ENCODE measurements at places on chromosomes 5 and 9.
A peak's percentile ranks its signal among the peaks of the same experiment; 100 is the strongest.

GRCh38 chr5:166068547-166069335, 2222.7 kb upstream of the WWC1 start:
- no peak for DNase-seq

DNA sequence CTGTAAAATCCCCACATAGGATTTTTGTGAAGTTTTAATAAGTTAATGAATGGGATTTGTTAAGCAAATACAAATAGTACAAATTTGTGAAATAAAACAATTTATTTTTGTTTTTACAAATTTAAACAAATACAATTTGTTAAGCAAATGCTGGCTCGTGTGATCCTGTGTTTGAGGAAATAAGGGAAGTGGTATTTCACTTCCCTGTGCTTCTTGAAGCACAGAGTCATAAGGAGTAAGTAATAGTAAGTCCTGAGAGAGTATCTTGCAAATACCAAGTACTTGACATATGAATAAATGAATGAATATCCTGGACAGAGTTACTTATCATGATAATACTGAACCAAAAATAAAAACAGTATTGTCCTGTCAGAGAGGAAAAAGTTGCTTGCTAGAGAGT, 9.1 kb downstream of the SMIM3 start:
- no peak for DNase-seq

DNA sequence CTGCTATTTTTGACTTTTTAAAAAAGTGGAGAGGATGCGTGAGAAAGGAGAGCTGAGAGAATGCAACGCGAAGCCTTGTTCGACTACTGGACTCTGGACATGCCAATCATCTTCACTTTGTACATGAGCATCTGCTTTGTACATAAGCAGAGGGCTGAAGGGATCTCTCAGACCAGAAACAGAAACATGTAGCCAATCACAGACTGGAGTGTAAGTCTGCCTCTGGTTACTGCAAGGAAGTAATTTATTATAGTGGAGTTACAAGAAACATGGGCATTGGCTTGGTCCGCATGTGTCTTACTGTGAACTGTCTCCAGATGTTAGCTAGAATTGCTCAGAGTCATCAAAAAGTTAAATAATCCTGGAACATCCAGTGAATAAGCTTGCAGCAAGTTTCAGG, 190.0 kb upstream of the GRAMD2B start:
- no peak for DNase-seq

DNA sequence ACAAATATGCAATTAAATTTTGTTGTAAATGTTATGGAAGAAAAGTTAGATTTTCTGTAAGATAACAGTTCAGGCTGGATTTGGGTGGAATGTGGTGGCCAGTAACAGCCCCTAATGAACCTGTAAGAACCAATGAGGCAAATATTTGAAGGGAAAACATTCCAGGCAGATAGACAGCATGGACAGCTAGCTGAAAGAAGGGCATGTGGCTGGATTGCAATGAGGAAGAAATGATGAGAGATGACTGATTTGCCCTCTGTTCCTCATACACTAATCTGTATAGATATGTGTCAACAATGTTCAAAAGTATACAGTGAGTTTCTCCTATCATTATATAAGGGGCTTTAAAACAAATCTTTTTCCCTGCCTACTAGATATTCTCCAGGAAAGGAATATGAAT, 58.8 kb downstream of the MAN2A1 start:
- DNase-seq = no peak

- DNase-seq = no peak
Observed at GRCh38 chr5:135813758-135814157, 20.7 kb upstream of the SLC25A48 start.

- DNase-seq = no peak
Observed at GRCh38 chr5:15243301-15244020, 256.5 kb upstream of the FBXL7 start.

DNA sequence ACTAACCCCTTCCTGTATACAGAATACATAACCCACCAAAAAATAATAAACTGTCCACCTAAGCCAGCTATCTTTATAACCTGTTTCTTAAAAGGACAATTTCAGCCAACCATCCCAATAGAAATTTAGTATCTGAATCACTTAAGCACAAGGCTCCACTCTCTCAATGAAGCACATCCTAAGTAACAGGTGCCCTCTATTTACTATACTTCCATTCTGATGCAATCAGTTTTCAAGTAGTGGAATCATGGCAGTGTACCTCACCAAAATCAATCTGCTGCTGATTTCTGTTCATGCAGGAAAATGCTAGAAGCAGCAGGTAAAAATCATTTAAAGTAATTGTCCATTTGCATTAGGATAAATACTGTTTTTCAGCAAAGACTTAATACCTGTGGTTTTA, 4.8 kb downstream of the MTX3 start:
- DNase-seq = no peak

- no peak for DNase-seq
Observed at GRCh38 chr9:80440724-80441123, 869.0 kb downstream of the TLE4 start.

- no peak for DNase-seq
Observed at GRCh38 chr9:95147452-95148207, 169.9 kb downstream of the FANCC start.

- no peak for DNase-seq
Observed at GRCh38 chr9:127567035-127567729, 44.9 kb upstream of the STXBP1 start.

DNA sequence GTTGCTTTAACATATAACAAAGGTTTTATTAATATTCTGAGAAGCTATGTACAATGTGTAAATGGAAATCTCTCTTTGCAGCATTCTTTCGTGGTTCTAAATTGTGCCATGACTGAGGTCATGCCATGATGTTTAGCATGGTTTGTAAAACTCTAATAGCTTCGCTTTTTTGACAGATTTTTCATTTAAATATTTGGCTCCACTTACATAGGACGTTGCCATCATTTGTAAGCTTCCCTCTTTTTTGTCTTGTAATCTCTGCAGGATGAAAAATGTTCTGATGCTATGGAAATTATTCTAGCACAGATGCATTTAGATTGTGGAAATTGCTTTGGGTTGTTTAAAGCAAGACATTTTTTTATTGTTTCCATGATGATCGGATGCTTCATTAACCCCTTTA, 1054.8 kb downstream of the MAT2B start:
- no peak for DNase-seq

DNA sequence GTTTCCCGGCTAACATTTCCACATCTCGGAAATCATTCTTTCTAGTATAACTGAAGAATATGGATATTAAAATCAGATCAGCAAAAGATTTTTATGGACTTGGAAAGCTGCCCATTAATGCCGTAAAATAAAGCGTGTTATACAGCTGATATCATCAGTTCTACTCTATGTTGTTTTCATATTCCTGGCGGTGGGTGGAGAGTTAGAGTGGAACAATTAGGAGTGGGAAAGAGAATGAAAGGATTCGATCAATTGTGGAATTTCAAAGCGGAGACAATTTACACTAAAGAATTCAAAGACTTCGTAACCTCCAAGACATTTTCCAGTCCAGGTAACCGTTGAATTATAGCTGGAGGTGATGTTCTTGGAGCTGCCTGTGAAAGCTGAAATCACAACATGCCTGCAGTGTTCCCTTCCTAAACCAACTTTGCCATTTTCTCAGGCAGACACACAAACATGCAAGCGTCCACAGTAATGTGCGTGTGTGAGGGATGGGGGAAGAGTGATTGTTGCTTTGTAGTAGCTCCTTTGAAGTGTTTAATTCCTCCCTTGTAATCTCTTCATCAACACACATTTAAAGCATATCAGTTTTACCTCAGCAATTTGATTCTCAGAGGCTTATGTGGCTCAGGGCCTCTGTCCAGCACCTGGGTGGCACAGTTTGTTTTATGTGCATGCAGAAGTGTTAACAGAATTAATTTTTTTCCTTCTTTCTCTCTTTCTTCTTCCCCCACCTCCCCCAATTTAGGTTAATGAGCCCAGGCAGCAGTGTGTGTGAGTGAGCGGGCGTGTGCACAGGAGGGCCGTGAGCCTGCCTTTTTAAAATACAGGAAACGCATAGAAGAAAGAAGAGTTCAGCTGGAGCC, 544.1 kb downstream of the RAB3C start:
- no peak for DNase-seq

- DNase-seq = no peak
Observed at GRCh38 chr9:134162926-134163370, 1.4 kb downstream of the RNU6ATAC start.

- peak; percentile 32 for DNase-seq
Observed at GRCh38 chr9:101601904-101602765, 7.4 kb upstream of the PPP3R2 start.

- DNase-seq = no peak
Observed at GRCh38 chr5:93608855-93609254, 25.8 kb downstream of the NR2F1 start.

DNA sequence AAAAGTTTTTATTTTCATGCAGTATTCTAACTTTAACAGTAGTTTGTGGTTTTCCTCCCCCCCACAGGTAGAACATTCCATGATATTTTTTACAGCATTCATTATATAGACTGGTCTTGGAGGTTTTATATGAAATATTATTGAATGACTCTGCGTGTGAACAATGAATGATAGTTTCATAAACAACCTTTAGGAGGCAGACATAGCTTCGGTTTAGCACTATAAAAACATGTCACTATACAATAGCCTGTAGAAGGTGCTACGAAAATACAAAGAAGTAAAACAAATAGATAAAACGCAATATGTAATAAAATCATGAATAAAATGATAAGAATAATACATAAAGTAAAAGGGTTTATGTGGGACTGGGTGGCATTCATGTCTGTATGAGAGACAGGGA, 8.5 kb downstream of the KLF4 start:
- DNase-seq = no peak

- no peak for DNase-seq
Observed at GRCh38 chr9:23287390-23287789, 538.6 kb downstream of the ELAVL2 start.

- peak; percentile 25 for DNase-seq
Observed at GRCh38 chr5:443239-444151, 519 bp downstream of the EXOC3 start.

GRCh38 chr9:82057805-82058204, 69.2 kb downstream of the SPATA31D1 start:
- DNase-seq = no peak

GRCh38 chr5:72337159-72337558, 17.0 kb downstream of the PTCD2 start:
- DNase-seq = no peak

GRCh38 chr5:52177193-52177592, 610.5 kb upstream of the ITGA1 start:
- DNase-seq = peak; percentile 84

DNA sequence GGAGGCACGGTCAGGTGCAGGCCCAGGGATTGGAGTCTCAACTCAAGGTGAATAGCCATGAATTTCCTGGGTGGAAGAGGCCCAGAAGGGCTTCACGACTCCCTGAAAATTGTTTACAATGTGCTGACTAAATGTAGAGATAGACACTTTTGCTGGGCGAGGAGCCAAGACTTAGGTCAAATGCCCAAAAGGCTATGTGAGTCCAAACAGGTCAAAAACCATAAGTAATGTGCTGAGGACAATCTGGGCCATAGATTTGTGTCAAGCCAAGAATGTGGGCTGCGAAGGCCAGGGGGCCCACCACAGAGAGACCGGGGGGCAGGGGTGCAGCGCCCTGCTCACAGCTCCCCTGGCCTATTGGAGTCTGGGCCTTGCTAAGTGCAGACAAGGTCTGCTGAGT, 197.8 kb downstream of the HSPA4 start:
- DNase-seq = no peak

DNA sequence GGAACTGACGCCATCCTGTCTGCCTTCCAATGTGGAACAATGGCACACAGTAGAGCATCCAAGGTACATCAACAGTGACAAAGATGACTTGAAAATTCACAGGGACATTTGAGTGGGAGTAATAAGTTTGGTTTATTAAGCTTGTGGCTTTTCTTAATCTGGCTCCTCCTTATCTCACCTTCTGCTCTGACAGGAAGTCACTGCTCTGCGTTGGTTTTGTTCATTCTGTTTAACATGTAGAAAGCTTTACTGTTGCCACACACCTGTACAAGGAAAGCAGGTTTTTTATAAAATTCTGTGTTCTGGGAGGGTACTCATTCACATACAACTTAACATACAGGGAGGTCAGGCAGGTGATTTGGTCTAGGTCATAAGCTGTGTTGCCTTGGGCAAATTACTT, 1.6 kb upstream of the GZMK start:
- DNase-seq = no peak

GRCh38 chr9:86591472-86591871, 237.3 kb upstream of the TUT7 start:
- no peak for DNase-seq

GRCh38 chr5:68369023-68369359, 153.4 kb downstream of the PIK3R1 start:
- peak; percentile 38 for DNase-seq

DNA sequence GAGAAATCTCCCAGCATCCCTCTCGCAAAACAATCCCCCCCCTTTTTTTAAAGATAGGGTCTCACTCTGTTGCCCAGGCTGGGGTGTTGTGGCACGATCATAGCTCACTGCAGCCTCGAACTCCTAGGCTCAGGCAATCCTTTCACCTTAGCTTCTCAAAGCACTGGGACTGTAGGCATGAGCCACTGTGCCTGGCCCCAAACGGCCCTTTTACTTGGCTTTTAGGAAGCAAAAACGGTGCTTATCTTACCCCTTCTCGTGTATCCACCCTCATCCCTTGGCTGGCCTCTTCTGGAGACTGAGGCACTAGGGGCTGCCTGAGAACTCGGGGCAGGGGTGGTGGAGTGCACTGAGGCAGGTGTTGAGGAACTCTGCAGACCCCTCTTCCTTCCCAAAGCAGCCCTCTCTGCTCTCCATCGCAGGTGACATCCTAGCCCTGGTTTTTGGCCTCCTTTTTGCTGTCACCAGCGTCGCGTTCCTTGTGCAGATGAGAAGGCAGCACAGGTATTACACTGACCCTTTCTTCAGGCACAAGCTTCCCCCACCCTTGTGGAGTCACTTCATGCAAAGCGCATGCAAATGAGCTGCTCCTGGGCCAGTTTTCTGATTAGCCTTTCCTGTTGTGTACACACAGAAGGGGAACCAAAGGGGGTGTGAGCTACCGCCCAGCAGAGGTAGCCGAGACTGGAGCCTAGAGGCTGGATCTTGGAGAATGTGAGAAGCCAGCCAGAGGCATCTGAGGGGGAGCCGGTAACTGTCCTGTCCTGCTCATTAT, 6.8 kb downstream of the CA9 start:
- DNase-seq = no peak

GRCh38 chr9:92423612-92424011, 659 bp downstream of the OMD start:
- DNase-seq = no peak

- DNase-seq = no peak
Observed at GRCh38 chr5:78269088-78269703, 25.3 kb downstream of the AP3B1 start.

- DNase-seq = no peak
Observed at GRCh38 chr5:180235846-180236245, 26.8 kb upstream of the RASGEF1C start.

GRCh38 chr5:158801268-158801667, 298.4 kb downstream of the EBF1 start:
- DNase-seq = no peak

All from NCI-H1105 (cell line).